Hematopoietic multipotent progenitor cell treated with erythropoietin and hydrocortisone succinate and interleukin-3 and kit ligand, for 17 days (in vitro differentiated cells): ENCODE measurements at places on chromosomes 6 and 20.

- DNase-seq, result no peak
Observed at GRCh38 chr6:115885636-115886366, 174.9 kb downstream of the FRK start.

GRCh38 chr6:74213995-74214394 lies 518.0 kb downstream of the CD109 start:
- DNase-seq, result no peak

GRCh38 chr6:148535976-148536375 lies 193.3 kb downstream of the SASH1 start:
- DNase-seq, result no peak

DNA sequence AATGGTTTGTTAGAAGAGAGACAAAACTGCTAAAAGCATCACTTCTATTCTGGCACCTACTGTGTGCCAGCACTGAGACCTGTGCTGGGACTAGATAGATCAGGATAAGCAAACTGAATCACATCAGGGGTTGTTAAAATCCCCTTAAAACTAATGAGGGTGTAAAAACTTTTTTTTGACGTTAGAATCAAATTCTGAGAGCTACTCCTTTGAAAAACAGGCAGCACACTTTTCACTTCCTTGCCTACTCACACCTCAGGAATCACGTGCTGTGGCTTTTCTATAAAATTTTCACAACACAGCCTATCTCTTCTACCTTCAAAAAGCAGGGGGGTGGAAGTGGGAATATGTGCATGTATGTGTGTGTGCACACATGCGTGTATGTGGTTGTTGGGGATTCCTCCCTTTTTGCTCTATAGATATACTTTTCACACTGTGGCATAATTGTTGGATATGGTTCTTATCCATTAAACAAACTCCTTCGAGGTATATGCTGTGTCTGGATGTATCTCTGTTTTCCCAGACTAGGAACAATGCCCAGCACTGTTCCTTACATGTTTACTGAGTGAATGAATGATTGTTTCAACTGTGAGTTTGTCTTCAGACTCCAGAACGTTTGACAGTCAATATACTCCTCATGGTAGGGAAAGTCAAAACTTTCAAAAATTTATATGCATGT lies 105.4 kb downstream of the FYN start:
- DNase-seq, result no peak

GRCh38 chr6:159541296-159541695 lies 151.7 kb downstream of the SOD2 start:
- DNase-seq, result no peak

GRCh38 chr20:58330249-58330648 lies 20.7 kb downstream of the RAB22A start:
- DNase-seq, result no peak
